ENCODE measurements at places on chromosomes 7 and 10.

- DNase-seq: no peak
These were observed 8.8 kb downstream of the STK17A start for GRCh38 chr7:43591558-43592180.

DNA sequence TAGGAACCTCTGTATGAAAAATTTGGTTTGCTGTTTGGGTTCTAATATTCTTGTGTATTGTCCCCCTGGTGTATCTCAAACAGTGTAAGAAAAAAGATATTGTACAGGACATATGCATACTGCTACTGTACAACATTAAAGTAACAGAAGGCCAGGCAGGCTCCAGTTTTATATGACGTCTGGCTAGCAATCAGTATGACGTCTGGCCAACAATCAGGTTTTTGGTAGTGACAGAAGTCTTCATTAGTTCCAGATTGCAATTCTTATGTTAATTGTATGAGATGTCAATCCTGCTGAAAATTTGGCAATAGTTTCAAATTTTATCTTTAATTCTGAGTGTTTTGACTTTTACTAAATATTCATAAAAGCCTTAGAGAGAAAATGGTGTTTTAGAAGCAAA, 67.9 kb upstream of the KCND2 start:
- no peak for DNase-seq

GRCh38 chr7:144738146-144738545, 97.7 kb downstream of the TPK1 start:
- no peak for DNase-seq

GRCh38 chr10:71746344-71747037, 26.8 kb downstream of the VSIR start:
- DNase-seq: peak; percentile 75

DNA sequence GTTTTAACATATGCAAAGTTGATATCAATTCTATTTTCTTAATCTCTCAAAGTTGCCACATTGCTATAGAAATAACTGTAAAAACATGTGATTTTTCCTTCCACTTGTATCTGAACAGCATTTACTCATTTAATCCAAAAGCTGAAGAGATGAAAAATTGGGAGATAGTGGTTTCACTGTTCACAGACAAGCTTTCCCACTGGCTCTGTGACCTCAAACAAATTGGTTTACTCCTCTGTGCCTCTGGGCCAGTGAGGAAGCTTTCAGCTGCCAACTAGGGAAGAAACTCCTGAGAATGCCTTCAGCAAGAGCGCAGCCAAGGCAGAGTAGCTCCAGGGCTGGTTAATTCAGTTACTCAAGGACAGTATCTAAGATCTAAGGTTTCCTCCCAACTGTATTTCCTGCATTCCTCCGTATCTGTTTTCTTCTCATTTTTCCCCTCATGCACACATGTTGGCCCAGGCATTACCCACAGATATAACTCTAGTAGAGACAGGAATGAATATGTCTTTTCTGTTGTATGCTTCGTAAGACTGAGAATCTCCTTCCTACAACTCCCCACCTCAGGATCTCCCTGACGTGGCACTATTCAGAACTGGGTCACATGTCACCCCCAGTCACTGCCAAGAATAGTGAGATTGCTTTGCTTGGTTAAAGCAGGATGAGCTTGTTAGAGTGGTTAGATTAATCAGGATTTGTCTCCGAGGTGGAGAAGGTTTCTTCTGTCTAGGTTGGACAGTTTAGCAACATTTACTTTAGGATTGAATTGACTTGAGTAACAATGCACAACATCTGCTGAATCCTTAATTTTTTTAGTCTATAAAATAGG, 315.7 kb downstream of the NRG3 start:
- no peak for DNase-seq

- peak; percentile 68 for DNase-seq
These were observed 123.6 kb downstream of the TCF7L2 start for GRCh38 chr10:113073549-113074189.

DNA sequence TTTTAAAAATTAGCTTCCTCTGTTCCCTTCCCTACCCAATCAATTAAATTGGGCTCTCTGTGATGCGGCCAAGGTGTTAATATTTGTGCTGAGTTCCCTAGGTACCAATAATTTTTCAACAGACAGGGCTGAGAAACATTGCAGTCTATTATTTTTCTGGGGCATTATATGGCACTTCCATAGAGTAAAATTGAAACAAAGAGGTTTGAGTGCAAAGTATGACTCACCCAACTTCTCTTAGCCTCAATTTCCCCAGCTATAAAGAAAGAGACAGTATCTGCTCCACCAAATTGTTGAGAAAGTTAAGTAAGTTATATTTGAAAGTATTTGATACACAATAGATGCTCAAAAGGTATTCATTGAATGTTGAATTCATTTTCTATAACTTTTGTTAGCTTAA, 74.9 kb downstream of the TES start:
- no peak for DNase-seq

- no peak for DNase-seq
These were observed 75.8 kb downstream of the GNAI1 start for GRCh38 chr7:80210400-80210799.

- no peak for DNase-seq
These were observed 153.4 kb downstream of the SORCS1 start for GRCh38 chr10:107011105-107011504.

DNA sequence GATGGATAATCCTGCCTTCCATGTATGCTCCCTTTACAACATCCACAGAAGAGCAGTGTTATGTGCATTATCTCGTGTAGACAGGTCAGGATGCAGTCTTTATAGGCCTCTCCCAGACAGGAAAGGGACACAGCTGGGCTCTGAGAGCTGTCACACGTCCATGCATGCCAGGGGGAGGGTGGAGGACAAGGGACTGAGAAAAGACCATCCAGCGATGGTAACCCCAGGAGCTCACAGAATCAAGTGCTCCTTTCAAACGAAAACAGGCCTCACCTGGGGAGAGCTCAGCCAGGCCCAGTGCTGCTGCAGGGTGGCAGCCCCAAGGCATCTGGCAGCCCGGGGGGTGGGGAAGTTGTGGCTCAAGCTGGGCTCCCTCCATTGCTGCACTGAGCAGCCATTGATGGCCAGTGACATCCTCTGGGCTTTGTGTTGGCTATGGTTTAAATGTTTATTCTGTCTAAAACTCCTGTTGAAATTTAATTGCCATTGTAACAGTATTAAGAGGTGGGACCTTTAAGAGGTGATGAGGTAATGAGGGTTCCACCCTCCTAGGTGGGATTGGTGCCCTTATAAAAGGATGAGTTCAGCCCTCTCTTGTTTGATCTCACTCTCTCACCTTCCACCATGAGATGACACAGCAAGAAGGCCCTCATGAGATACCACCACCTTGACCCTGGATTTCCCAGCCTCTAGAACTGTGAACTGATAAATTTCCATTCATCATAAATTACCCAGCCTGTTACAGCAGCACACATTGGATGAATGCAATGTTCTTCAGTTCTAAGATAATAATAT, 15.7 kb downstream of the JCAD start:
- no peak for DNase-seq

DNA sequence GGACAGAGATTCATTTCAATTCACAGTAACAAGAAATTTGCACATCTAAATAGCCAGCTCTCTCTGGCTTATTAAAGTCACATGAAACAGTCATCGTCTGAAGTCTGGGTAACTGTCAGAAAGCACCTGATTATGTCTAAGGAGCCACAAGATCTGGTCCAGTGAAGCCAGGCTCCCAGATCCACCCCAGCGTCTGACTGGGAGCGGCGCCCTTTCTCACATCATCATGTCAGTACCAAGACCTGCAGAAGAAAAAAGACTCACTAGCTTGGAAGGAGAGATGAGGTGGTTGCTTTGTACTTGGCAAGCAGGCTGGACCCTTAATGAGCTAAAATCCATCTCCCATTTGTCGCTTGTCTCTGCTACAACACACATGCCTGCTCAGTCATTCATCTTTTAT, 58.4 kb downstream of the VOPP1 start:
- DNase-seq: no peak

DNA sequence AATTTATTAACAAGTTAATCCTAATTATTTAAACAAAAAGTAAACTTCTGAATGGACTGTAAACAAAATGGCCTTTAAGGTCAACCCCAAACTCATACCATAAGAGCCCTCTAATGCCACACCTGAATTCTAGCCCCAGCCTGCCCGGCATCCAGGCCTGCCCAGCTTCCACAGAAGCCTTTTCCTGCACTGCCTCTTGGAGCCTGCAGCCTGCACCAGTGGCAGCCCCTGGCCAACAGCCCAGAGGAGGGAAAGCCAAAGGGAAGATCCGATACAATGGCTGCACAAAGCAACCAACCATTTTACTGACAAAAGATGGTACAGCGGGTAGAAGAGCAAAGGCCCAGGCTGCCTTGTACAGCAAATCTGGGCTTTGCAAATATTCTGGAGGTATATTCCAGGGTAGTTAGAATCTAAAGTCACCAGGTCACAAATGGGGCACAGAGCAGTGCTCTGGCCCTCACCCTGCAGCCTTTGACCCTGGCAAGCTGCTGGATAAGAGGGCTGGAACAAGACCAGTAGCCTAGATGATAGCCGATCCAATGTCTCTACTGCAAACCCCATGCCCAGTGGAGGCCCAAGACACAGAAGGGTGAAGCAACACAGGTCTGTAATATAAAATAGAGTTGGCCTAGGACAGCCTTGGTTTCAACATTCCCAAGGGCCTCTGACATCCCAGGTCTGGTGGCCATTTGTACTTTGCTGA, 12.5 kb upstream of the CH25H start:
- DNase-seq: peak; percentile 46

DNA sequence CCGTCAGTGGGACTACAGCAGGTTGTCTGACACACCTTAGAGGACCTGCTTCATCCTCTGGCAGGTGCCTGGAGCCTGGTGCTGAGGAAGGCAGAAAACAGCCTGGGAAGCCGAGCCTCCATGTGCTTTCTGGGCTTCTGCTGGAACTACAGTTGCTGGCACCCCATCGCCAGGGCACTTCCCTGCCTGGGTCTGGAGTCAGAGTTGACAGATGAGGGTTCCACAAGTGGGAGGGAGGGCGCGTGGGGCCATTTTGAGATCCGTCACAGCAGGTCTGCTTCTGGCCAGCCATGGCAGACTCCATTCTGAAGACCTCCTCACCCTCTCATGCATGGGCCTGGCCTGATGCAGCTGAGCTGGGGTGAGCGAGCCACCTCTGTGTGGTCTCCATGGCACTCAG, 33.2 kb upstream of the TCERG1L start:
- no peak for DNase-seq

DNA sequence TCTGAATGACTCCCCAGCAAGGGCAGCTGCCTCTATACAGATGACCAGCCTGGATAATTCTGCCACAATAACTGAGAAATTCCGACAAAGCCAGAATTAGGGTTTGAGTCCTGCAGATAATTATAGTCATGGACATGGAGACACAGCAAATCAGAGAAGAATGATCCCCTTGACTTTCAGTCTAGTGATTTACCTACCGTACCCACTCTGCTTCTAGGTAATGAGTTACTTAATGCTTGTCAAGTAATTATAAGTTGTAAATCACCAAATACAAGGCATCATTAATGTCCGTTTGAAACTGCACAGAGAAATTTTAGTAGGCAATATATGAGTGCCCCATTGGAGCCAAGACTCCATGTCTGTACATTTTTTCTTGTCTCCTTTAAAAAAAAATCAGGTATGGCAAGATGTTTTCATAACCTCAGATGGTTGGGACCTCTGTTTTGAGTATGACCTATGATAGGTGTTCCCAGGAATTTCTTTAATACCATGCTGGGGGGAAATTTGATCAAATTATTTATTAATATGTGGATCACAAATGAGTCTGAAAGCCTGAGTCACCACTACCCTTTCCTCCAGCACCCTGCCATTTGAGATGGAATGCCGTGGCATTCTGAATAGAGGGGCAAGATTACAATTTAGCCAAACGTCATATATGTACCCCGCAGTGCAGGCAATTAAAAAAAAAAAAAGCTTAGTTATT, 5.5 kb upstream of the ARID5B start:
- no peak for DNase-seq

DNA sequence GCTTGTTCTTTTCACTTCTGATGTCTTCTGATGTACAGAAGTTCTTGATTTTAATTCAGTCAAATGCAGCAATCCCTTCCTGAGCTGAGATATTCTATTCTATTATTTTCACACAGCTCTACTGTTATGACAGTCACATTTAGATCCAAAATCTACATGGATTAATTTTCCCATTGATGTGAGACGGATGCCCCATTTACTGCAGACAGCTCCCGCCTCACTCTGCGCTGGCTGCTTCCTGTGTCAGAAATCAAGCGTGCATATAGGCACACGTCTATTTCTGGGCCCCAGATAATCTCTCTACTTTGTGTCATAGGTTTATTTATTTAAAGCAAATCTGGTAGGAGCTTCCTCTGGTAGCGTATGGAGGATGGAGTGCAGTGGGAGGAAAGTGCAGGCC, 6.7 kb downstream of the BNIP3 start:
- no peak for DNase-seq

DNA sequence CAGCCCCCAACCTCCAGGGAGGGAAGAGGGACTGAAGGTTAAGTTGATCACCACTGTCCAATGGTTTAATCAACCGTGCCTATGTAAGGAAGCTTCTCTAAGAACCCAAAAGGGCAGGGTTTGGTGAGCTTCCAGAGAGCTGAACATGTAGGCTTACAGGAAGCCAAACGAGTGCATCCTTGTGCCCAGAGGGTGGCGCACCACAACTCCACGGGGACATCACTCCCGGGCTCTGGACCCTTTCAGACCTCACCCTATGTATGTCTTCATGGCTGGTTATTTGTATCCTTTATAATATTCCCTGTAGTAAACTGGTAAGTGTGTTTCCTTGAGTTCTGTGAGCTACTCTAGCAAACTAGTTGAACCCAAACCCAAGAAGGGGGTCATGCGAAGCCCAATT, 11.5 kb upstream of the NFKB2 start:
- DNase-seq: no peak

DNA sequence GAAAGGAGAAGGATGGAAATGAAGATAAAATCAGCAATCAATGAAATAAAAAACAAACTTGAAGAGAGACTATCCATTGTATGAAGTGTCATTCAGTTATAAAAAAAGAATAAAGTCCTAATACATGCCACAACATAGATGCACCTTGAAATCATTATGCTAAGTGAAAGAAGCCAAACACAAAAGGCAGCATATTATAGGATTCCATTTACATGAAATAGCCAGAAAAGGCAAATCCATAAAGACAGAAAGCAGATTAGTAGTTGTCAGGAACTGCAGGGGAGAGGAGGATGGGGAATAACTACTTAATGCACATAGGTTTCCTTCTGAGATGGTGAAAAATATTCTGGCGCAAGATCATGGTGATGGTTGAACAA, 6.6 kb upstream of the PON1 start:
- no peak for DNase-seq

DNA sequence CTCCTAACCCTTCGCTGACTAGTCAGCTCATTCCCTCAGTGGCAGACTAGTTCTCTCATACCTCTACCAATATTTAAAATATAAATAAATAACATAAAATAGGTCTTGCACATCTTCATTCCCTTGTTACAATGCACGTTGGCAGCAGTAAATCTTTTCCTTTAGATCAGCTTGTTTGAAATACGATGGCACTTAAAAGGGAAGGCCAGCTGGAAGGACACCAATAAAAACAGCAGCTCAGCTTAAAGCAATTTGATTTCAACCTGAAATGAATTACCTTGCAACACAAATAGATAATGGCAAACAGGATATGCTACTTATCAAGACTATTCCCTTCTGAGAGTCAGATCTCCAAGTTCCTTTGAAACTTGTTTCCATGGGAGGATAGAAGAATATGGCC, 321.8 kb downstream of the GFRA1 start:
- no peak for DNase-seq

Measured in left ventricle myocardium superior (tissue), 1 donor.